ENCODE measurements at places on chromosomes 2 and 18. TPM values are rescaled to one million over a fixed set of nuclear protein-coding genes. Genes with fewer than 3 reads are reported as not detected.

Gene APOB
- total RNA-seq = 70.3 TPM

Gene ELOA2
- not detected for total RNA-seq

Gene MALL
- total RNA-seq = 82.7 TPM

Gene LIMS4
- total RNA-seq = 1.0 TPM

Gene FNDC4
- 3.9 TPM for total RNA-seq

Gene DOK1
- 5.4 TPM for total RNA-seq

Gene IL1F10
- total RNA-seq = not detected

Gene MAPRE3
- 14.4 TPM for total RNA-seq

Gene DNER
- 15.9 TPM for total RNA-seq

Gene PROM2
- 31.5 TPM for total RNA-seq

Gene FAM124B
- not detected for total RNA-seq

Gene ATP5MC3
- total RNA-seq = 311 TPM

Gene EGR4
- total RNA-seq = 1.2 TPM

Gene RNF125
- total RNA-seq = 1.8 TPM

Gene SLC11A1
- total RNA-seq = 0.39 TPM

Gene PDCD1
- total RNA-seq = not detected

Gene SLC9A4
- total RNA-seq = 3.1 TPM

Gene ZC3H8
- total RNA-seq = 20.7 TPM

Gene TIGD1
- 7.2 TPM for total RNA-seq

Gene TMEM169
- total RNA-seq = 2.1 TPM

Gene FSHR
- not detected for total RNA-seq

Gene KCNJ3
- 6.0 TPM for total RNA-seq

Gene SOX11
- 83.2 TPM for total RNA-seq

Gene MYO5B
- 51.7 TPM for total RNA-seq

Gene EMILIN1
- total RNA-seq = 60.7 TPM

Gene CHCHD5
- total RNA-seq = 25.6 TPM

Gene PTRHD1
- total RNA-seq = 23.1 TPM

Gene SERPINB10
- total RNA-seq = not detected

Gene TUBA4B
- not detected for total RNA-seq

Gene PLA2R1
- total RNA-seq = 3.6 TPM

Gene RAX
- total RNA-seq = not detected

Gene IAH1
- 32.4 TPM for total RNA-seq

Gene NEU2
- total RNA-seq = 0.33 TPM

Gene ZAP70
- 1.2 TPM for total RNA-seq

Gene STK39
- total RNA-seq = 22.0 TPM

Gene FIGN
- 8.6 TPM for total RNA-seq

Gene XDH
- 2.5 TPM for total RNA-seq

Gene RAPGEF4
- 4.4 TPM for total RNA-seq

Gene RPS27A
- 951 TPM for total RNA-seq

Gene POTEC
- not detected for total RNA-seq

Gene CDH19
- total RNA-seq = 0.05 TPM

Gene TPO
- total RNA-seq = 0.31 TPM

Gene ZNF396
- 4.8 TPM for total RNA-seq

Gene SMARCAL1
- total RNA-seq = 29.0 TPM

Gene ASB18
- total RNA-seq = not detected

Gene EFR3B
- total RNA-seq = 5.3 TPM

Gene SPATA3
- not detected for total RNA-seq

Gene LYG1
- 2.1 TPM for total RNA-seq

Gene ASTL
- not detected for total RNA-seq

Measured in type B pancreatic cell (in vitro differentiated cells).